ENCODE measurements at places on chromosomes 4 and X. TPM values are rescaled to one million over a fixed set of nuclear protein-coding genes. Genes with fewer than 3 reads are reported as not detected.

- DNase-seq = no peak
Observed at GRCh38 chr4:137370206-137370633, 162.1 kb downstream of the PCDH18 start.

GRCh38 chrX:12791257-12792228 is at the start of gene PRPS2:
Gene PRPS2, plus strand, starts transcription at chrX:12791412. Its CDS starts 86 bp downstream, at chrX:12791498.
- peak; percentile 80 for DNase-seq

- no peak for DNase-seq
Observed at GRCh38 chr4:36237366-36238313, 6.7 kb downstream of the ARAP2 start.

- DNase-seq = no peak
Observed at GRCh38 chr4:155522201-155522600, 144.4 kb upstream of the GUCY1A1 start.

GRCh38 chr4:79237851-79238250 is 88.0 kb downstream of the NAA11 start:
- no peak for DNase-seq

DNA sequence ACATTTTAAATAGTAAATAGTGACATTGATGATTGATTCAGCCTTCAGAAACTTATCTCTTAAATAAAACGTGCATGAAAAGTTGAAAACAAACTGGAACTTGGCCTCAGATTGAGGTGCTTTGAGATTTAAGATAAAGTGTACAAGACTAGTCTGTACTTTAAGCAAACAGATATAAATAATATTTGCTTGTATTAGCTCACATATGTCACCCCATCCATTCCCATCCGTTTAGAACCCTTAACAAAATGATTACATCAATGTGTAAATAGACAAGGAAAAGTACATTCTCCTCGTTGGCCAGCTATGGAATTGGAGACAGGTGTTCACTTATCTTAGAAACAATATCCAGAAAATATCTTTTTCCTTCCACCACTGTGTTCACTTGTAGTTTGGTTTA is 130.8 kb downstream of the BANK1 start:
- DNase-seq = no peak

DNA sequence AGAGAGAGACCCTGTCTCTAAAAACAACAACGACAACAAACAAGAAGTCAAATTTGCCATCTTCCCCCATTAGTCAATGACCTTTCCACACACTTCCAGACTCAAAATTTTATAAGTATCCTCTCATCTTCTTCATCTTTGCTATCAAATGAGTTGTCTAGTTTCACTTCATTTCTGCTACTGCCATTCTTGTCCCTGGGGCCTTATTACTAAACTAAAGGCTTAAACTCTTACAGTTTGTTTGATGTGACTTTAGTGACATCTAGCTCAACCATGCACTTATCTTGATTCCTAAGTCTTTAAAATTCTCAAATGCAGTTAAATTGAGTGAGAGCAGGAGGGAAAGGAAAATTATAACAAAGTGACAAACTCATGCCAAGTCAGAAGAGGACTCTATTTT is 271.8 kb upstream of the GK2 start:
- no peak for DNase-seq

- no peak for DNase-seq
Observed at GRCh38 chr4:188078116-188078515, 31.3 kb downstream of the TRIML2 start.

DNA sequence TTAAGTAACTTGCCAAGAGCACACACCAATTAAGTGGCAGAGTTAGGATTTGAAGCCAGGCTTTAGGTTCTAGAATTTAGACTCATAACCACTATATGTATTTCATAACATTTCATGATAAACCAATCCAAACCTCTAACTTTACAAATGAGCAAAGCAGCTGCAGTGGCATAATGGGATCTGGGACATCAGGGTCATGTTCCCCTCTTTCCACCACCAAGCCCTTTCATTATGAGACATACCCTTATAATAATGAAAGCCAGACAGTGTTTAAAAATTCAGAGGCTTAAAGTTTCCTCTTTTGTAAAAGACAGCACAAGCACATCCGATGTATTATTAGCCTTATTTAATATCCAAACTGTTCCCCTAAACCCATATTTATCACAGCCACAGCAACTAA is 28.3 kb upstream of the AMELX start:
- no peak for DNase-seq

GRCh38 chrX:133746593-133746992 is 238.8 kb downstream of the GPC3 start:
- DNase-seq = no peak

GRCh38 chrX:118847676-118848075 is 24.1 kb downstream of the ZCCHC12 start:
- DNase-seq = no peak

DNA sequence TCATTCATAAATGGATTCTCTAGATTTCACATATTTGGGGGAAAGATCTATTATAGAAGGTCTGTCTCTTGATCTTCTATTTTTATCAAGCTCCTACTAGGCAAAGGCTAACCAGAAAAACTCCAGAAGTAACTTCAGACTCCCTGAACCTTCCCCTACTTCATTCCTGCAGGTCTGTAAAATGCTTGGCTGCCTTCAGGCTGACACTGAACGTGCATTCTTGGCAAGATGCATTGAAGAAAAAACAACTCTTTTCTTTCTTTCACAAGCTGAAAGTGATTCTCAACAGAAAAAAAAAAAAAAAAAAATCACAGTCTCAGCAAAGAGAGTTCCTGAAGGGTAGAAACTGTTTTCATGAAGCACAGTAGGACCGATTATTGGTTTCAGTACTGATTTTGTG is 12.7 kb downstream of the OPHN1 start:
- no peak for DNase-seq

DNA sequence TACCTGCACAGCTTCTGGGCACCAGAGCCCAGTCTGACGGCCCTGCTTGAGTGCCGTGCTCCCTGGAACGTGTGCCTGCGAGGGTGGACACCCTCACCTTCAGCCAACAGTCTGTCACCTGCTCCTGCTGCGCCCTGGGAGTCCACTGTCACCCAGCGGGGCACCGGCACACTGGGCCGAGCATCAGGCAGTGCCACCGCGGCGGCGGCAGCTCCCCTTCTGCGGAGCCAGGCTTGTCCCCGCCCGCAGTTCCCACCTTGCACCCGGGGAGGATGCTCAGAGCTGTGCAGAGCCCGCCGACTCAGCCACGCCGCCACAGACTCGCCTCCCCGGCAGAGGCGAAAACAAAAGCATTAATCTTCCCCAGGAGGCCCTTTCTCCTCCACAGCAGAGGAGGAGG is 86.8 kb downstream of the ABLIM2 start:
- no peak for DNase-seq

GRCh38 chr4:136637071-136637777 is 895.1 kb downstream of the PCDH18 start:
- DNase-seq = peak; percentile 6

GRCh38 chr4:37758226-37758625 is 68.3 kb upstream of the PGM2 start:
- DNase-seq = peak; percentile 15

GRCh38 chr4:87073199-87074120 is 138.6 kb downstream of the AFF1 start:
- DNase-seq = peak; percentile 77

DNA sequence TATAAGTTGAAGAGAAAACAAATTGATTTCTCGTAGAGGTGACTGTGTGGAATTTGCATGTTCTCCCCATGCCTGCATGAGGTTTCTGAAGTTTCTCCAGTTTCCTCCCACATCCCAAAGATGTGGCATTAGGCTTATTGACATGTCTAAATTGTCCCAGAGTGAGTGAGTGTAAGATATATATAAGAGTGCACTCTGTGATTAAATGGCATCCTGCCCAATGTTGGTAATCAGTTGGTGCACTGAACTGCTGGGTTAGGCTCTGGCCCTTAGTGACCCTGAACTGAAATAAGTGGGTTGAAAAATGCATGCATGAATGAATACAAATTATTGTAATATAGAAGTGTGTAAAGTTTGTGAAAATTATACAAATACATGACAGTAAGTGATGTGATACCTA is 1106.5 kb downstream of the TECRL start:
- no peak for DNase-seq

- DNase-seq = no peak
Observed at GRCh38 chrX:18809641-18810040, 102.2 kb downstream of the PPEF1 start.

DNA sequence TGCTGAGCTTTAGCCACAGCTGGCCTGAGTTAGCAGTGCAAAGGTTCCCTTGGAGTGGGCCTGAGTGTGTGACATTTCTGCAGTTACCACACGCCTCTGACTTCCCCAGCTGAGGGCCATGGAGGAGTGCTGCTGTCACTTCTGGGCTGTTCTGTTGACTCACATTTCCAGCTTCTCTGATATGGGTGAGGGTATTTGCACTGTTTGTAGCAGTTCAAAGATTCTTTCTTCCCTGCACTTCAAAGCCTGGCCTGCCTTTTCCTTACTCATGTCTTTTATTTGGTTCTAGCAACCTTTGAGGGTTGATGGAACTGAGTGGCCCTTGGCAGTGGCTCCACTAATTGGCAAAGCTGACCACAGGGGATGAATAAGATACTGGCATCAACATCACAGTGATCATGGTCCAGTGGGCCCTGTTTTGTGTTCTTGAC is 26.4 kb upstream of the SCML1 start:
- DNase-seq = no peak

GRCh38 chrX:104166735-104167436 is 633 bp downstream of the FAM199X start:
- DNase-seq = no peak

DNA sequence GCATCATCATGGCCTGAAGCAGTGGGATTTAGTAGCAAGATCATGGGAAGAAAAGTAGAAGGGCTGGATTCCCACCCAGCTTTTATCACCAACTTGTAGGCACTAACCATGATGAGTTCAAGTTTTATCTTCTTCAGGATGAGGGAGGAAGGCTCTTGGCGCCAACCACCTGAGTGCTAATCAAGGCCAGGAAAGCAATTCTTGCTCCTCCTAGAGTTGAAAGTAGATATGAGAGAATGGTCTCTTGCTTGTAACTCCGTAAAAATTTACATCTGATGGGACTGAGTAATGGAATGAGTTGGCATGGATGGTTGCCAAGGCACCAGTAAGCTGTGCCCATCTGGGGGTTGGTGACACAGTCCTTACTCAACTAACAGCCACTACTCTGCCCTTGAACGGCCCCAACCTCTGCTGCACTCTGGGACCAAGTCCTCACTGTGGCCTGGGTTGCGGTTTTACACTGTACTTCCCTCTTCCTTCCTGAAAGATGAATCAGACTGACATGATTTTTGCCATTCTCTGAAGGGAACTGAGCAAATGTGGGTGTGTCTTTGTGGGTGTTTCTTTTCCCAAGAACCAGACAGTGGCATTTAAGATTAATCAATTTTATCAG is 39.4 kb upstream of the NDP start:
- DNase-seq = peak; percentile 64

The EDA gene
- total RNA-seq = 5.1 TPM

The USP26 gene
- total RNA-seq = not detected

The FAM184B gene
- total RNA-seq = not detected

The STOX2 gene
- total RNA-seq = not detected

The MAMLD1 gene
- 1.7 TPM for total RNA-seq

The CTSO gene
- 2.6 TPM for total RNA-seq

The ADRA2C gene
- not detected for total RNA-seq

The SMPX gene
- total RNA-seq = not detected

The UGT2B15 gene
- not detected for total RNA-seq

The ETDA gene
- not detected for total RNA-seq

The SSX4 gene
- total RNA-seq = not detected

The GAB3 gene
- 1.4 TPM for total RNA-seq

The KLF8 gene
- 1.3 TPM for total RNA-seq

The LIMCH1 gene
- not detected for total RNA-seq

The STATH gene
- not detected for total RNA-seq

The C4orf51 gene
- total RNA-seq = not detected

The NXF3 gene
- not detected for total RNA-seq

All from activated naive CD4-positive, alpha-beta T cell treated with anti-CD3 and anti-CD28 coated beads for 36 hours (primary cell).